ENCODE measurements at places on chromosomes 3 and 15.
A peak's percentile ranks its signal among the peaks of the same experiment; 100 is the strongest.

GRCh38 chr3:134877788-134878187, 82.7 kb downstream of the EPHB1 start:
- no peak for DNase-seq

GRCh38 chr3:138296639-138297038, 33.0 kb downstream of the NME9 start:
- DNase-seq: no peak

DNA sequence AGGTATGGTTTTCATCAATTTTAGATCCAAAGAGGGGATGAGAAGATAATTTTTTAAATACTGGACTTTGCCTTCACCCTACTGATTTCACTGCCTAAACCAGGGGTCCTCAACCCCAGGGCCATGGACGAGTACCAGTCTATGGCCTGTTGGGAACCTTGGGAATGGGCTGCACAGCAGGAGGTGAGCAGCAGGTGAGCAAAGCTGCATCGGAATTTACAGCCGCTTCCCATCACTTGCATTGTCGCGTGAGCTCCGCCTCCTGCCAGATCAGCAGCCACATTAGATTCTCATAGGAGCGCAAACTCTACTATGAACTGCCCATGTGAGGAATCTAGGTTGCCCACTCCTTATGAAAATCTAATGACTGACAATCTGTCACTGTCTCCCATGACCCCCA, 76.3 kb upstream of the TTBK2 start:
- DNase-seq: no peak

DNA sequence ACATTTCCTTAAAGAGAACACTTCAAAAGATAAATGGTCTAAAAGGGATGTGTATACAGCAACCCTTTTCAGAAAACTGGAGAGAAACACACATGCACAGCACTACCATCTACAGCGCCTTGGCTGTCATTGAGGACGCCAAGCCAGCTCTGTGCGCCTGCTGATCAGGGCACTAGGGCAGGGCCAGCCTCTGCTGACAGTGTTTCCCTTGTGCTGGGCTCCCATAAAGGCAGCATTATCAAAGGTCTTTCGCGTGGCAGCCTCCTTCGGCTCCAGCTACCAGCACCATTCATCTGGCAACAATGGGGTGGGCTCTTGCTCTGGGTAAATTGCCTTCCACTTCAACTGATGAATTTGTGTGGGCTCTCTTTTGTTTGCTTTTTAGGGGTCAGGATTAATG, 53.4 kb downstream of the LDHAL6B start:
- DNase-seq: no peak

GRCh38 chr3:46914849-46915248, 37.3 kb downstream of the PTH1R start:
- DNase-seq: no peak

DNA sequence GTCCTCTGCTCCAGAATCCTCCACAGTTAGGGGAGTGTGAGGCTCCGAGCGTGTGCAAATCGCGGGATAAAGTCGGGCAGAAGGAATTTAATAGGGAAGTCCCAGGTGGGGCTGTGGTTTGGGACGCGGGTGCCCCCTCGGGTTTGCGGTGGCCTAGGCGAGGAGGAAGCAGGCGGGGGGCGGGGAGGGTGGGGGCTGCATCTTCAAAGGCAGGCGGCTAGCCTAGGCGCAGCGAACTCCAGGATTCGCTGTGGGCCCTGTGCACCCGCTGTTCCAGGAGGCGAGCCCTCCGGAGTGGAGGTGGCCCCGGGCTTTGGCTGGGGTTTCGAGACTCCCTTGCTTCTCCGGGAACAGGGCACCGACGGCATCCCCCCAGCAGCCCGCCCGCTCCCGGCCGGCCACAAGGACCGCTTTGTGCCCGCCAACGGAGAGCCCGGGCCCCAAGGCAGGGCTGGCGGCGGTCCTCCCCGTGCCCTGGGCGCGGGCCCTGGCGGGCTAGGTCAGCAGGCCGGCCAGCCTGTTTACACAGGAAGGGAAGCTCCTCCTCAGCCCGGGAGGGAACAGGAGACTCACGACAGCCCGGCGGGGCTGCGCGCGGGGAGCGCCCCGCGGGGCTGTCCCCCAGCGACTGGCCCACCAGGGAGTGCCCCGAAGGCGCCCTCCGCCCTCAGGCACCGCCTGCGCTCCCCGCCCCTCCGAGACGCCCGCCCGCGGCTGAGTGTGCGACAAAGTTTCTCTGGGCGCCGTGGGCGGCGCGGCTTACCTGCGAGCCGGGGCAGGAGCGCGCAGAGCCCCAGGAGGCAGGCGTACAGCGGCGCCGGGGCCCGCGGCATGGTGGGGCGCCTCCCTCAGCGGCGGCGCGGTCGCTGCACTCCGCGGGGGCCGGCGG, 753 bp downstream of the ITGB5 start:
- no peak for DNase-seq

- peak; percentile 87 for DNase-seq
Observed at GRCh38 chr3:157373783-157374182, 62.9 kb upstream of the PTX3 start.

GRCh38 chr15:89383365-89384175, 48.9 kb upstream of the POLG start:
- DNase-seq: peak; percentile 5

All from fibroblast of skin of left quadriceps (primary cell).